ENCODE measurements at places on chromosomes 6 and 20.

- peak; percentile 92 for DNase-seq
Observed at GRCh38 chr20:51447097-51447764, 95.3 kb downstream of the NFATC2 start.

- no peak for DNase-seq
Observed at GRCh38 chr6:328924-329323, 36.6 kb downstream of the DUSP22 start.

DNA sequence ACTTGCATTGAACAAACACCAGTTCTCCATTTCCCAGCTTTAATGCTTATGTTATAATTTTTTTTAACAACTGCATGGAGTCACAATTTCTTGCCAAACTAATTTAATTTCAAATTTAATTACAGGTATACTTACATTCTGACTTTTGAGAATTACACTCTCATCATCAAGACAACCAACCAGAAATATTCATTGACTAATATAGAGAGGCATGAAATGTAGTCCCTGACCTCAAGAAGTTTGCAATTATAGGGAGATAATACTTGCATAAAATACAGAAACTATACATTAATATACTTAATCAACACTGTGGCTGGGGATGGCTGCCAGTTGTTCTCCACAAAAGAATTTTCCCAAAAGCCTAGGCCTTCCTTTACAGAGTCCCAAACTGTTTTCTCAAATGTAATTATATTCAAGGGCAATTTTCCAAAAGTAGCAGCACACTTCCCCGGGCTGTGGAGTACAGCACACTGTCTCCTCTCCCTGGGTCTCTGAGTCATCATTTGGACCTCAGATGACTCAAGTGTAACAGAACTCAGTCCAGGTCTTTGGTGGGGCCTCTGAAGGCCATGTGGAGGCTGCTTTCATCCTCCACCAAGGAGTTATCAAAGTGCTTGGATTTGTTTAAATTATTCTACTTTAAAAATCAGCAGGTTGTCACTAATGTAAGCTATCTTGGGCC is 114.1 kb downstream of the KIF16B start:
- peak; percentile 57 for DNase-seq

DNA sequence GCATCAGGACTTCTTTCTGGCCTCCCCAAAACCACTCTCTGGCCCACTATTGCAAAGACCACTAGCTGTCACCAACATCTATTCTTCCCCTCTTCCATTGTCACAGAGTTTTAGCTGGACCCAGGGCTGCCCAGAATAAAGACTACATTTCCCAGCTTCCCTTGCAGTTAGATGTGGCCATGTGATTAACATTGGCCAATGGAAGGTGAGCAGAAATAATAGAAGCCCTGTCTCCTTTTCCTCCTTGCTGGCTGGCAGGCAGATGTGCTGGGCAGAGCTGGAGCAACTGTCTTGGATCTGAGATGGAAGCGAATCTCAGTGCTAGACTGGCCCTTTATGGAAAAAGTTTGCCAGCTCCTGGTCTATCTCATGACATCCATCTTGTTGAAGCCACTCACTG is 97.0 kb downstream of the KCNB1 start:
- peak; percentile 72 for DNase-seq

GRCh38 chr6:150603176-150603575 is 3.5 kb downstream of the PLEKHG1 start:
- no peak for DNase-seq

GRCh38 chr6:33411632-33412005 is 805 bp downstream of the PHF1 start:
- no peak for DNase-seq

- DNase-seq = peak; percentile 60
Observed at GRCh38 chr6:106360410-106360988, at the start of gene CRYBG1. TSS of gene CRYBG1 (plus strand) at chr6:106360717. CDS start at chr6:106360909, 192 bp downstream.

DNA sequence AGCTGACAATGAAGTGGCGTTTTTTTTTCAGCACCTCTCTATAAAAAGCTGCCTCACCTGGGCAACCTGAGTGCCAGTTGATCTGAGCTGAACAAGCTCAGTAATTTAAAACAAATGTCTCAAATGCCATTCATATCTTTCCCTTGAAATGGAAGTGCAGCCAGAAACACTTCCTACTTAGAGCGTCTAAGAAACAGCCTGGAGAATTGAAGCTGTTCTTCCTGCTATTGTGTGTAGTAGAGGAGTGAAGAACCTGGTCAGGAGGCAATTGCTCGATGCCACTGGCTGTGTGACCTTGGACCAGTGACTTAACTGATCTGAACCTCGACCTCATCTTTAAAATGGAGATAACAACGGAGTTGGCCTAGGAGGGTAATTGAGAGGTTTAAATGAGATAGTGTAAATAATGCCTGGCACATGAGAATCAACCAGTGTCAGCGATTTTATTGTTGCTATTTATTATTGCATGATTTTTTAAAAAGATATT is 95.4 kb upstream of the FOXQ1 start:
- DNase-seq = no peak

DNA sequence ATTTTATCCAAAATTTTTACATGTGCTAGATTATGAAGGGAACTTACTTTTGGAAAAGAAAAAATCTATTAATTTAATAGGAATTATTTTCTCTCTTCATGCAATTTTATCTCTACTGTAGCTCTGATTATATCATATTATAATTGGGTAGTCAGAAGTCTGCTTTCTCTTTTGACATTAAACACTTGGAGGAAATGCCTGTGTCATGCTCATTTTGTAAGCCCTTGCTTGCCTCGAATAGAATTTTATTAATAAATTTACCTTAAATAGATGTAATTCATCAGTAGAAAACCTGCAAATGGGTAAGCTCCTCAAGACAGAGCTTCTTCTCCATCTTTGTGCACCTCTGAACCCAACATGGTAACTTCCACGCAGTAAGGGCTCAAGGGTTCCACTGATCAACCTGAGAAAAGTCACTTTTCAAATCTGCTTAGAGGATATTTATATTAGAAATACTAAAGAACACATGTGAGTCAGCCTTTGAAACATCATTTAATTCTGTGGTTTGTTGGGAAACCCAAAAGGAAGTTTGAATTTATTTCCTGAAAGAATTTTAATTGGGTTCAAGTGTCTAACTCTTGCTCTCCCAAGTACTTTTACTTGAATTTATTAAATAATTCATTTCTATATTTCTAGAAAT is 266.0 kb downstream of the ALDH8A1 start:
- no peak for DNase-seq

DNA sequence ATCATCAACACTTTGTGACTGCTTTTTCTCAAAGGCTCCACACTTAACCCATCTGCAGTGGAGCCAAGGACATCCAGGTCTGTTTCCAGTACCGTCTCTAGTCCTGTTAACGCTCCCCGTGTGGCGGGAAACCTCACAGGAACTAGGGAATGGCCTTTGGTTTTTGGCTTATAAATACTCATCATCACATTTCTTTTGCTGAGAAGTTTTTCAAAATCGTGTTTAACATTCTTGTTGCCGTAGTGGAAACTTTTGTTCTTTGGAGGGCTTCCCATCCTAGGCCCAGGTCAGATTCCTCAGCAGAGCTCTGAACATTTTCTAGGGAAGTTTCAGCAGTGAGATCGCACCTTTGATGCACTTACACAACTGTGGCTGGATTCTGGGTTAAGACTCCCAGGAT is 24.6 kb downstream of the DAAM2 start:
- peak; percentile 69 for DNase-seq

DNA sequence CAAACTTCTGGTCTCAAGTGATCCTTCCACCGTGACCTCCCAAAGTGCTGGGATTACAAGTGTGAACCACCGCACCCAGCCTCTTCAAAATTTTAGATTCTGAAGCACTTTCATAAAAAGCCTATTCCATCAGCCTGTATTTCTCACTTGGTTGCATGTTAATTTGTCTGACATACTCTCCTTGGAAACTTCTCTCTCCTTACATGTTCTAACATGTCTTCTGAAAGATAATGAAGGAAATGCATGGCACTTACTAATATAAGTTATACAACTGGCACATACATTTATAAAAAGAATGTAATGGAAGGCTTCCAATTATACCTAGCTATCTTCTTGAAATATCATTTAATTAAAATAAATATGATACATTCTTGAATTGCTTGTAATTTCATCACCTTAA is 597.5 kb downstream of the TBC1D32 start:
- no peak for DNase-seq

- DNase-seq = no peak
Observed at GRCh38 chr20:62916703-62917476, 9.4 kb downstream of the DIDO1 start.

DNA sequence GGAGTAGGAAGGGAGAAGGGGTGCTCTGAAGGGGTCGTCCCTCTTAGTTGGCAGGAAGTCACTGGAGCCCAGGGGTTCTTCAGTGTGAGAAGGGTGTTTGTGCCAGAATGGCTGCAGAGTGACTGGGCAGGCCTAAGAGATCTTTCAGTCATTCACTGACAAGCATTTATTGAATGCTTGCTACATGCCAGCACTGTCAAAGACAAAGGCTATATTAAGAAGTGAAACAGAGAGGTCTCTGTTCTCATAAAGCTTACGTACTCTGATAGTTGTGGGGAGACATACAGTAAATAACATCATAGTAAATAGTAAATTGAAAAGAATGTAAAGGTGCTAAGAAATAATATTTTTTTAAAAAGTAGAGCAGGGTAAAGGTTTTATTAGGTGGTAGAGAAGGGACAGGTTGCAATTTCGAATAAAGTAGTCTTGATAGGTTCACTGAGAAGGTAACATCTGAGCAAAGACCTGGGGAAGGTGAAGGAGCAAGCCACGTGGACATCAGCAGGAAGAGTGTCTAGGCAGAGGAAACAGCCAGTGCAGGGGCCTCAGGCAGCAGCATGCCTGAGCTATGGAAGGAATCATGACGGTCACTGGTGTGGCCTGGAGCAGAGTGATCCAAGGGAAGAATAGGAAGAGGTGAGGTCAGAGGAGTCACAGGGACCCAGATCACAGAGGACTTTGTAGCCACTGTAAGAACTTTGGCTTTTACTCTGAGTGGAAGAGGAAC is 36.3 kb upstream of the RNF8 start:
- no peak for DNase-seq

- no peak for DNase-seq
Observed at GRCh38 chr6:162187168-162187935, 540.2 kb downstream of the PRKN start.

- DNase-seq = peak; percentile 85
Observed at GRCh38 chr6:42898891-42899361, 16.9 kb upstream of the PTCRA start.
